ENCODE measurements at places on chromosomes 6 and 20.

DNA sequence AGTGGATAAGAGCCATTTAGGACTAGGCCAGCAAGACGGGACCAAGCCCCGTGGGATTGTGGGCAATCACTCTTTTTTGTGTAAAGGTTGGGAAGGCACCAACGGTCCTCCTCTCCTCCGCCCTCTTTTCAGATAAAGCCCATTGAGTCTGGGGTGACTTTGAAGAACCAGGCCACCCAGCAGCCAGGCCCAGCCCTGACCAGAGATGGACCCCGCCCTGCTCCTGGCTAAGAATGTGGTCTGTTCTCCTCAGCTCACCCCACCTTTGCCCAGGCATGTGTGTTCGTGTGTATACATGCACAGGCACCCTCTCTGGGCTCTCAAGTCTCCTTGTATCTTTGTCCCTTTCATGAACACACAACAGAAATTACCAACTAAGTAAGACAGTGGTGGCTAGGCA is 9.1 kb downstream of the SDC4 start:
- no peak for DNase-seq

DNA sequence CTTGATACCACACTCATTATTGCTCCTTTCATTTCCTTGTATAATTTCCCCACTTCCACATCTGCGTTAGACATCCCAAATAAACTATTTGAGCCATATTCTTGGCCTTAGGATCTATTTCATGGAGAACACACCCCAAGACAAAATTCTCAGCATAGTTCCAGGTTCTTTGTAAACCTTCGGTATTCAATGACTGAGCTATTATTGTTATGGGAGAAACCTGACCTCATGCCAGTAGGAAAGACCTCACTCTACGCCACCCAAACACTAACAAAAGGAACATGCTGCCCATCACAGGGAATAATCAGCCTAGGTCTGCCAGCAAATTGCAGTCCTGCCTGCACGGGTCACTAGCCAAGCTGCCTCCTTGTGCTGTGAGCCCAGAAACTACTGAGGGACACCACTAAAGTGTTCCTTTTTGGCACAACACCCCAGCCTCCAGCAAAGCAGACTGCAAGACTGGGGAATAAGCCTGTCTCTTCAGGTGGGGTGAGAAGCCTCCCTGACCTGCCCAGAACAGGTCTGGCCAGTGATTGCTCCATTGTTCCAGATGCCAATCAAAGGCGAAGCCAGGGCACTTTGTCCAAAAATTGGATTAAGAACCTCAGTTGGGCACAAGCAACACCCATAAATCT is 371.8 kb downstream of the MAFB start:
- DNase-seq, result no peak

DNA sequence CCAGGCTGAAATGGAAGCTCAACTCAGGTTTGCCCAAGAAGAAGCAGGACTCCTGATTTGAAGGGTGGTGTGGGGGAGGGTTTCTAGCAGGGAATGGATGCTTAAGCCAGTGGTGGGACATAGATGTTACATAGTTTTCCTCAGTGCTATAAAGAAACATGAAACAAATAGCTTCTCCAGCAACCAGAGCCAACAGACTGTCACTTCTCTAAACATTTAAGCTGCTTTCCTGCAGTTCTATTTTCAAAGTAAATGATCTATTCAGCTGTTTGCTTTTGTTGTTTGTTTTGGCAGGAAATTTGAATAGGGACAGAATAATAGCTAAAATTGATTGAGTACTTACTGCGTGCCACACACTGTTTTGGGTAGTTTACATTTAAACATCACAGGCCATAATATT is 169.0 kb downstream of the UST start:
- DNase-seq, result no peak

DNA sequence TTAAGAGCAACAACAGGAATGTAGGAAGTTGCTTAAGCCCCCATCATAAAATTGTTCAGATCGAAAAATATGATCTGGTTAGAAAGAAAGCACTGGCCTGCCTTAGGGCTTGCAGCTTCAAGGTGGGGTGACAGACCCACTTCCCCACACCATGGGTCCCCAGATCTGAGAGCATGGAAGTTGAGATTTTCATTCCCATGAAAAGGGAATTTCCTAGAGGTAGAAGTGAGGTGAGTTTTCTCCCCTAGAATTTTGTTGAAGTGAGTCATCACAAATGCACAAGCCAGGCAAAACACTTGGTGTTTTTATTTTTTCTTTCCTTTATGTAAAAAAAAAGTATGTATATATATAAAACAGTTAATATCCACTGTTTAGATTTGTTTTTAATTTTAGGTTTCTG is 213.6 kb upstream of the SUPT3H start:
- DNase-seq, result no peak

DNA sequence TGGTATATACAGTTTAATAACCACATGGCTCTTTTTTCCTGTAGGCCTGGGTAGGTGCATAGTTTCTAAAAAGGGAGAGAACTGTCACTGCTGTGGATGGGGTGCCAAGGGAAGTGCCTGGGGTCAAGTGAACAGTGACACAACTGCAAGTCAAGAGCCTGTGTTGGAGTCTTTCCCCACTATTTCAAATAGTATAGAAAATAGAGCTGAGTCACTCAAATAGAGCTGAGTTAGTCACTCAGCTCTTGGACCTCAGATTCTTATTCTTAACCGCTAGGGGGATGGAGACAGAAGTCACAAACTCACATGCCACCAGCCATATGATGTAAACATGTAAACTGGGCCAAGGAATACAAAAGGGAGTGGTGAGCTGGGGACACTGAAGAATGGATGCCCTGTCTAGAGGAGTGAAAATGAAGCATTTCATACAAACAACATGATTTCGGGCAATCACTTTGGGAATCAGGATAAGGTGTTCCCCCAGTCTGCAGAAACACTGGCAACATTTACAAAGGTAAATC is 2.1 kb downstream of the NQO2 start:
- no peak for DNase-seq

GRCh38 chr20:24825591-24825990 is 123.5 kb upstream of the CST7 start:
- DNase-seq, result no peak

- no peak for DNase-seq
These were observed 10.9 kb upstream of the BCKDHB start for GRCh38 chr6:80095600-80095999.

DNA sequence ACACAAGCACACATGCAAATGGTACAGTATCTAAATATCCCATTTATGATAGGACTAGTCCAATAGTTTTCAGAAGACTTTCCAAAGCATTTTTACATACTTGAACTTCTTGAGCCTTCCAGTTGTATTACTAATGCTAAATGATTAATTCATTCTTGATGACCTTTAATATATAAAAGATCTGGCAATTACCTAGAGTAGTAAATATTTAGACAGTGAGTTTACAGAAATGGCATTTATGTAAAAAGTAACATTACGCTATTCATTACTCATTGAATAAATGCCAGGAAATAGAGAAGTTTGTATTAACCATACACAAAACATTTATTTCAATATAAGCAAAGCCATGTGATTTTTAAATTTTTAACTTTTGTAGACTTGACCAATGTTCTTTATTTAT is 158.8 kb downstream of the DST start:
- DNase-seq, result no peak

DNA sequence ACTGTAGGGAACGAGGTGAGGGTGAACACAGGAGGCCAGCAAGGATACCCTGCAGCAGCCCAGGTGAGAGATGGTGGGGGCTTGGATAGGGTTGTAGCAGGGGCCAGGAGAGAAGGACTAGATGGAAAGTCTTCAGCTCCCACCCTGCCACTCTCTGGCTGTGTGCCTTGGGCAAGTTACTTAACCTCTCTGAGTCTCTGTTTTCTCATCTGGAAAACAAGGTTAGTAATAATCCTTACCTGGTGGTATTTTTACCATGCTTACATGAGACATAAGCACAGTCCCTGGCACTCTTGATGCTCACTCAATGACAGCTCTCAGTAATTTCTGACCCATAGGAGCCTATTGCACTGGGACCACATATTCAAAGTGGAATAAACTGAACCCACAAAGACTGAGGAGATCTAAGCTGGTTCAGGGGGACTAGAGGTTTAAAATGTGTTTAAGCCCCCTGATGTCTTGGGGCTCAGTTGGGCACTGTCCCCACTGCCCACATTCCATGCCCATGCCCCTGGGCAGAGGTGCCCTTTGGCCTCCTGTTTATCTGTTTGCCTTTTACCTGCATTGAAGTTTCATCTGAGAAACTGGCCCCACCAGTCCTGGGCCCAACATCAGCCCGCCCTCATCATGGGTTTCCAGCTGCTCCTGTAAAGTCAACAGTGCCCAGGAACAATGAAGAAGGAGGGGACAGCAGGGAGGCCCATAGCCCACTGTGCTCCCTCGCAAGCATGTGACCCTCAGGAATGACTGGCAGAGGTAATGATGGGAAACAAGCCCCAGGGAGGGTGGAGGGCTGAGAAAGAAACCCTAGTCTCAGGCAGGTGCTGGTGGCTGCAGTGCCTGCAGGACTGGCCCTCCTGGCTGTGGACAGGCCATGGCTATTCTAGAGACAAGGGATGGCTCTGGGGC is 104.0 kb downstream of the VEGFA start:
- DNase-seq, result no peak

- DNase-seq, result no peak
These were observed 31.8 kb downstream of the TREML1 start for GRCh38 chr6:41122373-41122772.

GRCh38 chr6:153208706-153209105 is 77.6 kb upstream of the RGS17 start:
- no peak for DNase-seq

GRCh38 chr6:5203546-5203945 is 57.2 kb downstream of the LYRM4 start:
- no peak for DNase-seq

DNA sequence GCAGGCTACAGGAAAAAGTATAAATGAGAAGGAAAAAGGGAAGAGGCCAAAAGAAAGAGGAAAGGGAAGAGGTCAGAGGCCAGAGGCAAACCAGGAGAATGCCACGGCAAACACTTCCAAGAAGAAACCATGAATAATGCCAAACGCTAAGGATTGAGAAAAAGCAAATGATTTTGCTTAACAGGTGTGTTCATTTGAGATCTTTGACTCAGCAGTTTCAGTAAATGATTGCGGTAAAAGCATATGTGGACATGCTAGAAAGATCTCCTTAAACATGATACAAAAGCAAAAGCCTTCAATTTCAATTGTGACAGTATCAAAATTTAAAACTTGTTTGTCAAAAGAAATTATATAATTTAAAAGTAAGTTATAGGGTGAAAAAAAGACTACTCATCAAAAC is 70.6 kb downstream of the UBE3D start:
- DNase-seq, result no peak

GRCh38 chr20:47464380-47465101 is 37.1 kb upstream of the NCOA3 start:
- no peak for DNase-seq

GRCh38 chr20:16405254-16405653 is 168.0 kb downstream of the KIF16B start:
- DNase-seq, result no peak

GRCh38 chr6:43061861-43062260 is 2.4 kb downstream of the KLC4 start:
- no peak for DNase-seq

- DNase-seq, result no peak
These were observed 88.4 kb downstream of the HFE start for GRCh38 chr6:26175428-26176181.

GRCh38 chr6:18280084-18280483 is 15.8 kb upstream of the DEK start:
- DNase-seq, result no peak

DNA sequence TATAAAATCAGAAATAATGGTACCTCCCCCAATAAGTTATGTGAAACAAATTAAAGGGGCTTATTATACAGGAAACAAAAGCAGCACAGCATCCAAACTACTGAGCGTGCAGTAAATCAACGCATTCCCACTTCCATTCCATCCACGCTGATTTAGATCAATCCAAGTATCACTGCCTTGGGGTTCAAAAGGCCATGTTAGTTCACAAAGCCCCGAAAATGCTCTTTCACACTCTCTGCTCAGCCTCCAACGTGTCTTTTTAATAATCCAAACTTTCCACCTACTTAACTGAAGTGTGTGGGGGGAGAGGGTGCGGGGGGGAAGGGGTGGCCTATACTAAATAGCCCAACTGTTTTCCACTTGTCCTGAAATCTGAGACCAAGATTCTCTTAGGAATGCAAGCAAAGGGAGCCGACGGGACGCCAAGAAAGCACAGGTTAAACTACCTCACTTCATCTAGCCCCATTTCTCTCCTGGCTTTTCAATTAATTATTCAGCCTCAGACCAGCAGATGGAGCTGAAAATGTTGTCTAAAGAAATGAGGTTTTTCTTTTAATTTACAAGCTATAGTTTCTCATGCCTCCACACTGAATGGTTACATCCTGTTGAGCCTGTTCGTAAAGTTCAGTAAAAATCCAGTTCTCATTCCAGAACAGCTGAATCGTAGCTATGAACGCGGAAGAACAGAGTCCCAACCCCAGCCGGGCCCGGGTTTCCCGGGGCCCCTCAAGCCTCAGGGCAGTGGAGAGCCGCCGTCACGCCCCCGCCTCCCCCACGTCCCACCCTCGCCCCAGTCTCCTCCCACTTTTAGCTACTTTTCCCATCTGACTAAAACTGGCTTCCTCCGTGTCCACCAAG is 1.0 kb upstream of the NXT1 start:
- peak; percentile 63 for DNase-seq

GRCh38 chr6:87929843-87930288 is 117.8 kb upstream of the SPACA1 start:
- peak; percentile 22 for DNase-seq

GRCh38 chr6:113654396-113654795 is 202.7 kb upstream of the MARCKS start:
- no peak for DNase-seq

GRCh38 chr6:142822842-142823241 is 122.1 kb downstream of the HIVEP2 start:
- no peak for DNase-seq

All from stimulated activated CD4-positive, alpha-beta T cell treated with anti-CD3 and anti-CD28 coated beads, Interleukin-15, amount 100 ng/mL, for 1 hour (primary cell).